ENCODE measurements at places on chromosomes 6 and 20. TPM values are rescaled to one million over a fixed set of nuclear protein-coding genes. Genes with fewer than 3 reads are reported as not detected.

The SPEF1 gene
- total RNA-seq, result under 0.01 TPM

The STK38 gene
- 55.3 TPM for total RNA-seq

The OR12D3 gene
- total RNA-seq, result not detected

The PREX1 gene
- 23.8 TPM for total RNA-seq

The NUDT3 gene
- total RNA-seq, result 31.1 TPM

The SFTA2 gene
- total RNA-seq, result not detected

DNA sequence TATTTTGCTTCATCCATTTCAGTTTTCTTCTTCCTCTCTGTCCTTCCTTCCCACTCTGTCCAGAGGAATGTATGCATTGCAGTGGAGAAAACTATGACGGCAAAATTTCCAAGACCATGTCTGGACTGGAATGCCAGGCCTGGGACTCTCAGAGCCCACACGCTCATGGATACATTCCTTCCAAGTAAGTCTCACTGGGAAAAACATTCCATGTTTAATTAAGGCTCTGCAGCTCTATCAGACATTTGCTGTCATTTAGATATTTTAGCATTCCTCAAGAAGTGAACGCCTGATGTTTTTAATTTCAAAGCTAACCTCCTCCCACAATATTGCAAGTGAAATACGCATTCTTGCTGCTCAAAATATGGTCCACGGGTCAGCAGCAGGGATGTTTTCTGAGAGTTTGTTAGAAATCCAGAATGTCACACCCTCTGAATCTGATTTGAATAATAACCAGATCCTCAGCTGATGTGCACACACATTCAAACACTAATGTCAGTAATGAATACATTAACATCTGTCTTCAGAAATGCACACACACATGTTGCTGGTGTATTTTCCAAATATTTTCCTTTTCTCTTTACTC lies 12.8 kb downstream of the PLG start:
- DNase-seq, result peak; percentile 14

GRCh38 chr20:38599410-38599882 lies 2.2 kb upstream of the ARHGAP40 start:
- no peak for DNase-seq

DNA sequence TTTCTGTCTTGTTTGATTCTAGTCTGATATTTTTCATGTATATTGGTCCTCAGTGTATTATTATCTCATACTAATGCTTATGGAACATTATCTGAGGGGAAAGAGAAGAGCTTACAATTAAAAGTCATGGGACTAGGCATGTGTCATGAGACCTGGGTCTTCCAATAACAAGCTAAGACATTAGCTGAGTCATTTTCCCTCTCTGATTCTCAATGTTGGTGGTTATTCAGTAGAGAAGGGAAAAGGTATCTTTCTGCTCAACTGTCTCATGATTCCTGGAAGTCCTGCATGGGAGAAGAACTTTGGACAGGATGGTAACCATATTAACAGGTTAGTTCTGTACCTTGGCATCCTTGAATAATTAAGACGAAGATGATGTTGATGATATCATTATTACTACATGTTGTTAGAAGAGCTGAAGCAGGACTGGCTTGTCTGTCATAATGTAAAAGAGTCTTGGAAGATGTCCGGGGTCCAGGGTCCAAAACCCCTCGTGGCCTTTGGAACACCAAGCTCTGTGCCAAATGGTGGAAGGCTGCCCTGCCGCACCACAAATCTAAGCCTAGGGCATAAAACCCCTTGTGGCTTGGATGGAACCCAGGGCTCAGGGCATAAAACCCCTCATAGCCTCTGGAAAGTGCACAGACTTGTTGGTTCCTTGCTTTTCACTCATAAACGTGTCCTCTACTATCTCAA lies 19.1 kb downstream of the TRIM38 start:
- no peak for DNase-seq

GRCh38 chr6:79821859-79822258 lies 125.5 kb downstream of the ELOVL4 start:
- no peak for DNase-seq

- DNase-seq, result no peak
These were observed 142.3 kb downstream of the UNC5CL start for GRCh38 chr6:40896696-40897095.

DNA sequence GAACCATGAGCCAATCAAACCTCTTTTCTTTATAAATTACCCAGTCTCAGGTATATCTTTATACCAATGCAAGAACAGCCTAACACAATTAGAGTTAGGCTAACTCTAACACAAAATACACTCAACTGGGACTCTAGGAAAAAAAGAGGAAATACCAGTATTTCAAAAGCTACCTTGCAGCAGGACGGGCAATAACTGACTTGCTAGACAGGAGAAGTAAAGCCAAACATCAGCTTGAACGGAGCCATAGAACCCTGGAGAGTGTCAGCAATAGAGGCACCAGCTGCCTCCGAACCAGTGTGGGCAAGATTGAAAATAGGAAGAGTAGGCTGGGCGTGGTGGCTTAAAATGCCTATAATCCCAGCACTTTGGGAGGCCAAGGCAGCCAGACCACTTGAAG lies 162.0 kb upstream of the SOX4 start:
- DNase-seq, result no peak

DNA sequence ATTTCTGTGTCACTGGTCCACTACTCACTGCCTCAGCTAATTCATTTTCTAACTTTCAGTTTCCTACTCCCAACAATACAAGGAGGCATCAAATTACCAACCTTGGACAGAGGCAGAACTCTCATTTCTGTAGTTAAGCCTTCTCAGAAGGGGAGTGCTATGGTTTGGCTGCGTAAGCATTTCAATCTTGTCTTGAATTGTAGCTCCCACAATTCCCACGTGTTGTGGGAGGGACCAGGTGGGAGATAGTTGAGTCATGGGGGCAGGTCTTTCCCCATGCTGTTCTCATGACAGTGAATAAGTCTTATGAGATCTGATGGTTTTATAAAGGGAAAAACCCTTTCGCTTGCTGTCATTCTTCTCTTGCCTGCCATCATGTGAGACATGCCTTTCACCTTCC lies 22.9 kb downstream of the HLA-DRA start:
- DNase-seq, result no peak

DNA sequence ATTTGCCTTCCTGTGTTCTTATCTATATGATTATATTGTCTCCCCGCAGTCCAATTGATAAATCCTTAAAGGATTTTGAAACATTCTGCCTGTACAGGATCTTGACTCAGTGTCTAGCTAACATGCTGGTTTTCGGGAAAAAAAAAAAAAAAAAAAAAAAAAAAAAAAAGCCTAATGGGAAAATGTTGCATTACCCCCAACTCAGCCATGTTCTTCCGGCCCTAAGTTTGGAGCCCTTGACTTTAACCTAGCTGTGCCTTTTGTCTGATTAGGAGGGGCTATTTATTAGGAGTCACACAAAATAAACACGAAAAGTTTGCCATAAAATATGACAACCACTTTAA lies 244.4 kb upstream of the TCF21 start:
- no peak for DNase-seq

GRCh38 chr6:123788319-123788718 lies 15.3 kb upstream of the NKAIN2 start:
- no peak for DNase-seq

DNA sequence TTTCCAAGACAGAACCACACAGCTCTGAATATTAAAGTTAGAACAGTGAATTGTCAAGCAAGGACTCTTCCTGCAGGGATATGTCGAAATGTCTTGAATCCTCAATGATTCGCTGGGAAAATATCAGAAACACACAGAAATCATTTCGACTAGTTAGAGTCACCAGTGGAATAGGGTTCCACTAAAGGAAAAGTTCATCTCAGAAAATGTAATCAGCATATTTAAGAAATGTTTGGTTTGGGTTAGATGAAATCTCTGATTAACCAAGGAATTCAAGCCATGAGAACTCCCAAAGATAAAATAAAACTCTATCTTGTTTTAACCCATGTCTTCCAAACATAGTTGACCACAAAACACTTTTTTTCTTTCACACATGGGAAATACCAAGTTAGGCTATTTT lies 621.0 kb upstream of the NRSN1 start:
- DNase-seq, result peak; percentile 56

DNA sequence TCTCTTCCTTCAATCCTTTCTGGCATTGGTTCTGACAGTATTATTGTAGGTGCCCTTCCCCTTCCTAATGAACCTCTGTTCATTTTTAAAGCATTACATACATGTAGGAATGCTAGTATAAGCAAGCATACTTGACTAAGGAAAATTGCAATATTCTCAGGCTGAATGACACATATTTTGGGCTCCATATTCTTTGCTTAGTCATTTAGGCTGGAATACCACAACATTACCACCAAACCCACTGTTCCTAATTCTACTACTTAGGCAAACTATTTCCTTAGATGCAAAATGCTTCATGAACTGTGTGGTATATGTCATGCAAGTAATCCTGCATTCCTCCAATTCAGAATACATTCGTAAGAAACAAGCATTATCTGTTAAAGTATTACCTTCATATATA lies 113.9 kb downstream of the PRDM1 start:
- DNase-seq, result peak; percentile 66

DNA sequence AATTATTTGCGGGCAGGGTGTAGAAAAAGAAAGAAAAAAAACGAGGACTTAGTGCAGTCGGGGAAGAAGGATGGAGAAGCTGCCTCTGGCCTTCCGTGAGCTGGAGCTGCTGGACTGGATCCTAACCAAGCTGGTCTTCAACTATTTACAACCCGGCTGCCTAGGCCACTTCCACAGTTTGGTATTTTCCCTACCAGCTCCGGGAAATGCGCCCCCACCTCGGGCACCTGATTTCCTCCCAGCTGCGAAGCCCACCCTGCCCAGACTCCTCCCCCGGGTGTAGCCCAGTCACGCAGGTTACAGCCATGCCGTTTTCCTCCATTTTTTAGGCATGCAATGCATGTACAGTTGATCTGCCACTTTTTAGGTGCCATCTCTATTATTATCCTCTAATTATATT lies 21.2 kb downstream of the THEMIS start:
- no peak for DNase-seq

DNA sequence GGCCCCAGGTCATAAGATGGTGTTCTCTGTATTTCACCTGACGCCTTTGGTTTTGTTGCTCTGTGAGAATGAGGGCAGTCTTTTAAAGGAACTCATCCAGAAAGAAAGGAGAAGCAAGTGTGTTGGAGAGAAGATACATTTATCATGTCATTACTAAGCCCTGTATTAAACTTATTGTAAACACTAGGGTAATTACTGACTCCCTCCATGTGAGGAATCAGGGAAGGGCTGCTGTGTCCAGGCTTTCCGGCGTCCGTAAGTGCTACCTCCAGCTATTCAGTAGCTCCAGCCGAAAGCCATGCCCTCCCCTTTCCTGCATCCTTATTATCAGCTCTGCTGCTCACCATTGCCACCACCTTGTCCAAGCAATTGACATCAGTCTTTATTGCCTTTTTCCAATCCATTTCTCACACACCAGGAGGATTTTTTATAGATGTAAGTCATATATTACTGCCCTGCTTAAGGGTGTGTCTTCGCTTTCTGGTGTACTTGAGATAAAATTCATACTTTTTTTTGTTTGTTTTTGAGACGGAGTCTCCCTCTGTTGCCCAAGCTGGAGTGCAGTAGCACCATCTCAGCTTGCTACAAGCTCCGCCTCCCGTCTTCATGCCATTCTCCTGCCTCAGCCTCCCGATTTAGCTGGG lies 94.7 kb downstream of the RPP40 start:
- DNase-seq, result no peak

GRCh38 chr20:10846766-10847165 lies 173.0 kb upstream of the JAG1 start:
- DNase-seq, result no peak

GRCh38 chr6:123745895-123746294 lies 57.8 kb upstream of the NKAIN2 start:
- DNase-seq, result no peak

DNA sequence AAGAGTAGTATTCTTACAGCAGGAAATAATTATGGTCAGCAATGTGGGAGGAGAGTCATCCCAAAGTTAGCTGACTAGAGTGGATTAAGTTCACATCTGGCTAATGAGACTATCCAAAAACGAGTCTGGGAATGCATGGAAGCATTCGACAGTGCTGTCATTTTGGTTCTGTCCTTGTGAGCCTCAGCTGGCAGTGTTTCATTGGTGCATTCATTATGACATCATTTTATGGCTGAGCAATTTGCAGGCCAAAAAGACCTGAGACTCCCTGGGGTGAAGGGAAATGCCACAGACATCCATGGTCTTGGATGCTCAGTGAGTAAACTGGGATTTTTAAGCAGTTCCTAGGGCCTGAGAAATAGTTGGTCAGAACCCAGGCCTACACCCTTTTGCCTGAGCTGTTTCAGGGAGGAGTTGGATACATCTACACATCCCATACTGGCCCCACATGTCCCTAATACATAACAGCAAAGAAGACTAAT lies 196.4 kb upstream of the CCN2 start:
- DNase-seq, result peak; percentile 75

DNA sequence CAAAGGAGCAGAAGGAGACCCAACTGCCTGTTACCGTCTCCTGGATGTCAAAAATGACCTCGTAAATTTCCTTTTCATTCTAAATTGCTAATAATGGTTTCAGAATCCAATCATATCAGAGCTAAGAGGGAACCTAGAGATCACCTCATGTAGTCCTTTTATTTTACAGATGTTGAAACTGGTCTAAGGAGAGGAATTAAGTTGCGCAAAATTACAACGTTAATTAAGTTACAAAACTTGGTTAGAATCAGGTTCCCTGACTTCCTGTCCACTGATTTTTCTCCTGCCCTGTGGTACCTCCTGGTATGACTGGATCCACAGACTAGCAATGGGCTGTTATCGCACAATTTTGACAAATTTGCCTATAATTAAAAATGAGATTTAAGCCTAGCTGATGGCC lies 9.0 kb upstream of the STK38 start:
- no peak for DNase-seq

DNA sequence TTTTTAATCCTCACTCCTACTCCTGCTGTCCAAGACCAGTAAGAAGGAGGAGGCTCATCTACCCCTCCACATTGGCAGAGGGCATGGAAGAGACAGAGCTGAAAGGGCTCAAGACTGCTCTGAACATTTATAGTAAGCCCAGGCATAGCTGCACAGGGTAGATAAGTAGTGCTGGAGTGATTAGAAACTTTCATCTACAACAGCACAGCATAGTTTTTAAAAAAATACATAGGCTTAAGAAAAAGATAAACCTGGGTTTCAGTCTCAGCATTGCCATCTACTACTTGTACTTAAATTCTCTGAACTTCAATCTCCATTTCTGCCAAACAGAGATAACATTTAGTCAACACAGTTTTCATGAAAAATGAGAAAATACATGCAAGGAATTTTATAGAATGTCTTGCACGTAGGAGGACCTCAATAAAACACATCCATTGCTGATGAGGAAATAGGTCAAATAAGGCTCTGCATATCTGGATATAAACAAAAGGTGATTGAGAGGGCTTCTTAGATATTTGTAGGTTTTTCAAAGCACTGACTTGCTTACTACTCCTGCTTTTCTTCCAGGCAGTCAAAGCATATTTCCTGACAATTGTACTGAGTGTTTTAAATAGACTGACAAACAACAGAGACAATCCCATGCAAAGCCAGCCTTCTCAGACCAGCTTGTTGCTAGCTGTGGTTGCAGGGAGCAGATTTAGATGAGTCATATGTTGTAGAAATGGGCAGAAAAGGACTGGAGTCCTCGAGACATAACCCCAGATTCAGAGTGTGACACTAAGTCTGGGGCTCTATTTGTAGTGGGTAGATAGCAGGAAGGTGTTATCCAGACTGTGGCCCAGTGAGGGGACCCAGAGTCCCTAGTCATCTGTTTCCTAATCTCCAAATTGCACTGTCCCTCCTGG lies 107.4 kb upstream of the TAB2 start:
- DNase-seq, result peak; percentile 83

GRCh38 chr20:5843054-5843592 lies 92.9 kb downstream of the SHLD1 start:
- peak; percentile 71 for DNase-seq

GRCh38 chr20:57884956-57885355 lies 175.1 kb upstream of the PMEPA1 start:
- no peak for DNase-seq

GRCh38 chr6:23420659-23421350 lies 705.2 kb upstream of the NRSN1 start:
- DNase-seq, result no peak
